Activated CD8-positive, alpha-beta memory T cell treated with anti-CD3 and anti-CD28 coated beads, Interleukin-2, amount 10 ng/mL, durations not matched to agents 7 days and 5 days (primary cell): ENCODE measurements at places on chromosomes 2 and 18. TPM values are rescaled to one million over a fixed set of nuclear protein-coding genes. Genes with fewer than 3 reads are reported as not detected.

Gene POLE4
- 46.9 TPM for total RNA-seq

Gene MAL
- 178 TPM for total RNA-seq

Gene PASK
- total RNA-seq, result 65.1 TPM

Gene PSMA8
- total RNA-seq, result 1.1 TPM
